Right forelimb (tissue), 1 donor: ENCODE measurements at places on chromosomes 12 and 14.

GRCh38 chr14:63650256-63650952, 8.7 kb upstream of the WDR89 start:
- no peak for DNase-seq

DNA sequence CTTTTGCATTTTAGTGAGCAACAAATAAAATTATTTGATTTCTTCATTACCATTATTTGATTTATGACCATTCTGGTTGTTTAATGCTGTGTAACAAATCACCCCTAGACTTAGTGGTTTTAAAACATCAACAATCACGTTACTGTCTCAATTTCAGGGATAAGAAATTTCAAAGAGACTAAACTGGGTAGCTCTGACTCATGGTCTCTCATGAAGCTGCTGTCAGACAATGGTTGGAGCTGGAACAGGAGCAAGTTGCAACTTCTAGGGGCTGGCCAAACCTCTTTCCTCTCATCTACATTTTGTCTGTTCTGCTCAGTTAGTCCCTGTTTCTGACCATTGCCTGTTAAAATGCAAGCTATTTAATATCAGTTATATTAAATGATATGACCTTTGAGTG, 517.0 kb downstream of the KCNH5 start:
- no peak for DNase-seq

- DNase-seq: no peak
Measured at GRCh38 chr14:77314043-77314442, 6.6 kb downstream of the POMT2 start.

DNA sequence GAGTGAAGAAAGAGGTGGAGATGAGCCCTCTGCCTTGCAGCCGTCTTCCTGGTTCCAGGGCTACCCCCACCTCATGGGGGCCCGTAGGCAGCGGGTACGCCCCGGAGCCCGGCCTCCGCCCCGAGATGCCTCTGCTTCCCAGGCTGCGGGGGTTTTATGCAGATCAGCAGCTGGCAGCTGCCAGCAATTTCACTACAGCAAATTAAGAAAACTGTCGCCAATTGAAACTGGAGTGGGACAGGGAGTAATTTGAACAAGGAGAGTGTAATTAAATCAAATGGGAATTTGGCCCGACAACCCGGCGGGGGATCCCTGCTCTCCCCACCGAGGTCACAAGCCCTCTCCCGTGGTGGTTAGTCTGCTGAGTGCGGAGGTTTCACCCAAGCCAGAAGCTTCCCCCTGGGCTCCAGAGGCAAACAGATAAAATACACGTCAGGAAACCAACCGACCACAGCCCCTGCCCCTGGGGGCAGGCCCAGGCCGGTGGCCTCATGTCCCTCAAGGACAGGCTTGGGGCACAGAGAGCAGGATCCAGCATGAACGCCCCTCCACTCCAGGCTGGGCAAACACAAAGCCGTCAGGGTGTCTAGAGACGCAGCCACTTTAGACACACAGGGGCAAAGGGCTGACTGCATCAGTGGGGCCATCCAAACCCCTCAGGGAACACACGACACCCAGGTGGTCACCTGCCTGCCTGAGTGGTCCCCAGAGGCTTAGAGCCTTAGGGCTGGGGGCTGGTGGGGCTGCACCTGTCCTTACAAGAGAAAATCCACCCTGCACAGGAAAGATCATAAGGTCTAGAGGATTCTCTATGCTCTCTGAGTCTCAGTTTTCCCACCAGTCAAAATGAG, 53.8 kb downstream of the TESC start:
- no peak for DNase-seq

DNA sequence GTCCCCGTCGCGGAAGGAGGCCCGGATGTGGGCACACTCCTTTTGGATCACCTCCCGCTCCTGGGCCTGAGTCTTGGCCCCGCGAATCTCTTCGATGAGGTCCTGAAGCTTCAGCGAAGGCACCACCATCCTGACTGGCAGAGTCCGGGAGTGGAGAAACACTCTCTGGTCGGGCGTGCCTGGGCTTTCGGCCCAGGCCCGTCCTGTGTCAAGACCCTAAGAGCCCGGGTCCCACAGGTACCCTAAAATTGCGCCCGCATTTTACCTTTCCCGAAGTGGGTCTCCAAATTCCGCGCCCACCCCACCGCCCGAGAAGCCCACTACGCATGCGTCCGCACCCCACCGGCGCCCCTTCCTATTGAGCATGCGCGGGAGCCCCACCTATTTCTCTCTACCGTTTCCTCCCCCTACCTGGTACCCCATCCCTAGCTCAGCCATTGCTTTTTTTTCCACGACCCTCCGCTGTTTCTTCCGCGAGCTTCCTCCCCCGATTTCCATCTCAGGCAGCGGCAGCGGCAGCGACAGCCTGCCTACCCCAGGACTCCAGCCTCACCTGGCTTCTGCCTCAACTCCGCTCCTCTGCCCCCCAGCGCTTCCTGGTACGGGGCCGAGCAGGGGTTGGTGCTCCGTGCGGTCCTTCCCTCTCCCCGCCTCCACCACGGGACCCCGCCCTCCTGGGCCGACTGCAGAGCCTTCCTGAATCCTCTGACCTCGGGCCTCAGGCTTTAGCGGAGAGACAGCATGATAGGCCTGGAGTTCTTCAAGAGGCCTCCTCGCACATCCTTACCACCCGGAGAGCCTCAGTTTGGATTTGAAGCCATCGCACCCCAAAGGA, at the start of gene AP1G2:
TSS of gene AP1G2 (minus strand) at position 606 of the 835 bp plus-strand sequence. CDS start at position 129, 477 bp downstream.
- DNase-seq: peak; percentile 87

DNA sequence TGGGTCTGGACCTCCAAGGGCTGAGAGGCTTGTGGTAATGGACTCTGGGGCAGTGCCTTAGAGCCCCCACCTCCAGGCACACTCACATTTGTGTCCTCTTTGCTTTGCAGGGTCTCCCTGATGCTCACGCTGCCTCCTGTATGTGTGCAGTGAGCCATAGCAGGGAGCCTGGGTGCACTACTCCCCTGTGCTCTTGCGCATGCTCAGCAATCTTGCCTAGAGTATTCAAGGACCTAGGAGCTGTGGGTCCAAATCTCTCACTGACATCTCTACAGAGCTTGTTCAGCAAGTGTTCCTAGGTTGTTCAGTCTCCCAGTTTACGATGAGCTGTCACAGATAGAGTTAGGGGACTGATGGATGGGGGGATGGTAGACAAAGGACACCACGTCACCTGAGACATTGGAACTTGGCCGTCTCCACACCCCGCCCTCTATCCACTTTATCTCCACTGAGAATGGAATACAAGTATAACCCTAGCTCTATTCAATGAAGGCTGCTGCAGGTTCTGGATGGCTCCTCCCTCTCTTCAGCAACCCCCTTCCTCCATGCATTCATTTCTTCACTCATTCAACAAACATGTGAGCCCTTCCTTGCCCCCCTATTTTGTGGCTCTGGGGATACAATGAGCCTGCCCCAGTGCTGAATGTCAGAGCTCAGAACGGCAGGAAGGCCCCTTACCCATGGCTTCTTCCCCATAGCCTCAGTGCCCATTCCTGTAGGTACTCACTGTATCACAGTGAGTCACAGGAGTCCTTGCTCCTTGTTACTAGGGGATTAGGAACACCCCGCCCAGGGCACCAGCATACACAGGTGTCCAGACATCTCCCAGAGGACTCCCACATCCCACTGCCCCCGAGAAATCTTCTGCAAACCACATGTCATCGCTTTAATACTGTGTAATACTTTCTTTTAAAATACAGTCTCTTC, 31.2 kb downstream of the FIGNL2 start:
- DNase-seq: no peak

- no peak for DNase-seq
Measured at GRCh38 chr12:24721191-24721590, 227.7 kb downstream of the BCAT1 start.

GRCh38 chr14:78207414-78207813, 37.2 kb downstream of the NRXN3 start:
- no peak for DNase-seq

GRCh38 chr12:6548966-6549683, 6.7 kb downstream of the IFFO1 start:
- no peak for DNase-seq

DNA sequence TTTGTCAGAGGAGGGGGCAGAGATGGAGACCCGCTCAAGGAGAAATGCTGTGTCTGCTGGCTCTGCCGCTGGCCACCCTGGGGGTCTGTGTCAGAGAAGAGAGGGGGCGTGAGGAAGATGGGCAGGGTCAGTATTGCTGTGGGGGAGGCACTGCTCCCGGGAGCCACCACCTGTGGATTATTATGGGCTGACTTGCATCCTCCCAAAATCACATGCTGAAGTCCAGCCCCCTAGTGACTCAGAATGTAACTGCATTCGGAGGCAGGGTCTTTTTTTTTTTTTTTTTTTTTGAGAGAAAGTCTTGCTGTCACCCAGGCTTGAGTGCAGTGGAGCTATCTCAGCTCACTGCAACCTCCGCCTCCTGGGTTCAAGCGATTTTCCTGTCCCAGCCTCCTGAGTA, 12.3 kb downstream of the ABCD4 start:
- DNase-seq: no peak

DNA sequence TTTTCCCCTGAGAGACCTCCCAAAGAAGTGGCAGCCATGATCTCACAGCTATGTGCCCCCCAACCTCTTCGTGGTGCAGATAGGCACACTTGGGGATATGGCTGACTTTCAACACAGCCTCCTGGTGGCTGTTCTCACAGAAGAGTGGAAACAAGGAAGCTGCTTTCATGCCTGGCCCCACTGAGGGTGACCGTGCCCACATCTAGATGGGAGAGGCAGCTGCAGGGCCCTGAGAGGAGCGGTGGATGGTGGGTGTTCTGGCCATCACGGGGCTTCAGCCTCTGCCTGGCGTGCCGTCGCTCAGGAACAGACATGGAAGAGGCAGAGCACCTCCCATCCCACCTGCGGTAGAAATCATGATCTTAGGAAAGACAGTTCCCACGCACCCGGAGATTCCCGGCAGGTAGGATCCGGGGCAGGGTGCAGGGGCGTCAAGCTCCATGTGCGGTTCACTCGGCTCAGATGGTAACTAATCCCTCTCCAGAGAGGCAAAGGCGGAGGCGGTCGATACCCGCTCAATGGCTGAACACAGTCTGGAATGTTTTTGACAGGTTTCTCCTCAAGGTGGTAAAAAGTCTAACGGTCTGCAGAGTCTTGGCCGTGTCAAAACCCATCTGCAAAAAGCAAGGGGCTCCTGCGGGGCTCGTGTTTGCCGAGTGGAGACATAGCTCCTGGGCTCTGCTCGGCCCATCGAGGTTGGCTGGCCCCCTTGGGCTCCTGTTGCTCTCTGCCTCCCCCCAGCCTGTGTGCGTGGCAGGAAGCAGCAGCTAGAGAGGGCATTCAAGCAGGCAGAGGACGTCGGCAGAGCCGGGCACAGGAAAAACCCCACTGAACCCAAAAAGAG, 225.2 kb upstream of the RTL1 start:
- DNase-seq: peak; percentile 37

DNA sequence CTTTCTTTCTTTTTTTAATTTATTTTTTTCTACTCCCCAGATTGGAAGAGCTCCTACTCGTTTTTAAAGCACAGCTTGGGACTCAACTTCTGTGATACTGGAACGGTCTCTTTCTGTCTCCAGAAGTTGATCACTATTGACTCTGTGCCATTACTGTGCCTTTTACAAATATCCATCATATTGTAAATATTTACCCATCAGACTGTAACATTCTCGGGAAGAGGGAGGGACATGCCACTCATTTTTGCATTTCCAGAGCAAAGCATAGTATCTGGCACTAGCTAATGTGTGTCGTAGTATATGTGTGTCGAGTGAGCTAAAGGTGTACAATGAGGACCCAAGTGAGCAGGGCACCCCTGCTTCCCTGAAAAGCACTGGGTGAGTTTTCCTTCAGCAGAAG, 24.0 kb upstream of the GSG1 start:
- no peak for DNase-seq

DNA sequence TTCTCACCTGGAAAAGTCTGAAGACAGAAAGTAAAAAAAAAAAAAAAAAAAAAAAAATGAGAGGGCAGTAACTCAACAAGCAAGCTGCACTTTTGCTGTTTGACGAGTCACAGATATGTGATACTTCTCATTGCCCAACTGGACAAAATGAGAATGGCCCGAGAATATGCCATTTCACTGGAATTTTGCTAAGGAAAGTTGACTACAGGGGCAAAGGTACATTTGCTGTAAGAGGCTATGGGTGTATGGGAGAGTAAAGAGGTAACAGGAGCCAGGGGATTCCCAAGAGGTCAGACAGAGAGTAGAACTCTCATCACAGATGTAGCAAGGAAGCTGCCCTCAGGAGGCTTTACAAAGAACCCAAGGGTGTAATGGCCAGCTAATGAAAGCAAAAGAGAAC, 22.9 kb downstream of the KIF21A start:
- DNase-seq: no peak

GRCh38 chr12:122999196-122999946, 18.9 kb downstream of the ARL6IP4 start:
- DNase-seq: peak; percentile 38

GRCh38 chr14:49908433-49908782, 15.5 kb downstream of the ARF6 start:
- no peak for DNase-seq
